ENCODE measurements at places on chromosomes 12 and 14.

GRCh38 chr12:68455691-68456345 lies 123.7 kb upstream of the MDM1 start:
- DNase-seq: no peak

DNA sequence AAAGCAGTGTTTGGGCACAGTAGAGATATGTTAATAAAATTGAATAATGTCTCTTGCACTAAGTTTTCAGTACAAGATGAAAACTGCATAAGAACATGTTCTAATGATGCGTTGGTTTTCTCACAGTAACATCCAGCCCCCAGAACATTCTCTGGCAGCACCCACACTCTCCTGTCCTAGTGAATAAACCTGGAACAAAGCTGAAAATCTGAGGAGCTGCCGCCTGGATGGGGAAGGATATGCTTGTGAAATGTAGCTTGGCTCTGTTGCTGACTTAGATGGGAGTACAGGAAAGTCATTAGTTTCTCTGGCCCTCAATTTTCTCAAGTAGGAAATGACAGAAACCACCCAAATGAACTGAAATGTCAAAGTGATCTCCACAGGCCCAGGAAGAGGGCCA lies 323.8 kb downstream of the APAF1 start:
- DNase-seq: no peak

- peak; percentile 78 for DNase-seq
Observed at GRCh38 chr12:13278249-13278787, 81.8 kb downstream of the EMP1 start.

DNA sequence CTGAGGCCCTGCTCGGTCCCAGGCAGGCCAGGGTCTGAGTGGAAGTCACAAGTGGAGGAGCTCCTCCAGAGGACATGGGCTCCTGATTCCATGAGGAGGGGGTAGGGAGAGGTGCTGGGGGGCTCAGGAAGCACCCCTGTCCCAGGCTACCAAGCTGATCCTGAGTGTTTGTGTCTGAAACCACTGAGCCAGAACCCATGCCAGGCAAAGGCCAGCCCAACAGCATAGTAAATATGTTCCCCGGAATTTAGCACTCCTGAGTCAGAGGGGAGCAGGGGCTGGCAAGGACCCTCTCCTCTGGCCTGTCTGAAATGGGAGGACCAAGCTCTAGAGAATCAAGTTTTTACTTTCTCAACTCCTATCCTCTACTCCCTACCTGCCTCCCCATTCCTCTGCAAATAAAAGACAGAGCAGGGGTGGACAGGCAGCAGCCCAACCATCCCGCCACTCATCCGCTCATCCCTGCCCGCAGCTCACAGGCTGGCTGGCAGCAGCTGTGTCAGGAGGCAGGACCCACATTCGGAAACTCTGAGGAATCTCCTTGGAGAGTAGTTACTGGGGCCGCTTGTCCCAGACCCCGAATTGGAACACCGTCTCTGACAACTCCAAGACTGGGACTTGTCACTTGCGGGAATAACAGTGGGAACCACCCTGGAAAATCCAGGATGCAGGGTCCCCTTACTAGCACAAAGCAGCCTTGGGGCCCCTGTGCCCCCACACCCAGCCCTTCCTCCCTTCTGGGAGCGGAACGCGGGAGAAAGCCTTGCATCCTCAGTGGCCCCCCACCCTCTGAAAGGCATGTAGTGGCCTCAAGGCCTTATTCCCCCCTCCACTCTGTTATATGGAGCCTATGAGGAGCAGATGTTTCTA lies 102.5 kb downstream of the ZFP36L1 start:
- DNase-seq: no peak

GRCh38 chr12:76848132-76848531 lies 30.7 kb downstream of the CSRP2 start:
- DNase-seq: no peak

- DNase-seq: no peak
Observed at GRCh38 chr12:5499566-5500330, 67.8 kb downstream of the NTF3 start.

GRCh38 chr12:68565391-68565903 lies 45.3 kb upstream of the RAP1B start:
- DNase-seq: no peak

- DNase-seq: no peak
Observed at GRCh38 chr14:73884438-73885190, 2.0 kb upstream of the ZNF410 start.

- DNase-seq: no peak
Observed at GRCh38 chr12:26854031-26854390, 21.0 kb upstream of the ITPR2 start.

DNA sequence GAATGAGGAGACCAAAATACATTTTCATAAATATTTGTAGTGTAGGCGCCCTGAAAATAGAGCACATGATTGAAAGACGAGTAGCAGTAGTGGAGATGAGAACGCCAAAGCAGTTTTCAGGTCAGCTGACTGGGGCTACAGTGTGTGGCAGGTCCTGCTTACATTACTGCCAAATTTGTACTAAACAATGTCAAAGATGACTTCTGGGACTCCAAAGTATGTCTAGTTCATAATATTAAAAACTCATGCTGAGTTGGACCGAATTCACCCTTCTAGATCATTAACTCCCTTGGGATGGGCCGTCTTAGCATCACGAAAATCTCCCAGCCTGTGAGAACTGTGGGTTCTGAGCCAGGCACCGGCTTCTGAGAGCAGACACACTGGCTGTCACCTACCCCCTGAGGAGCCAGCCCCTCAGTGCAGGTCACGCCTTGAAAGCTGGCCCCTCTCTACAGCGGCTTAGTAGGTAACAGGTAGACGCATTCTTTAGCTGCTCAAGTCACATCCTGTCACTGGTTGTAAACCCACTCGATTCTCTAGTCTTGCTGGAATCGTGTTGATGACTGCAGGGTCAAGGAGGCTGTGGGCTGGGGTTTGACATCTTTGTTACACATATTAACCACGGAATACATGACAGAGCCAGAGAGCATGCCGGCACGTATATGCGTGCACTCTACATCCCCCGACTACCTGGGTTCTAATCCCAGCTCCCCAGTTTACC lies 210.4 kb downstream of the ETV6 start:
- no peak for DNase-seq

GRCh38 chr12:54258201-54258681 lies 21.7 kb downstream of the CBX5 start:
- no peak for DNase-seq

GRCh38 chr12:75651342-75651695 lies 139.9 kb upstream of the KRR1 start:
- no peak for DNase-seq

- DNase-seq: no peak
Observed at GRCh38 chr12:4665236-4665635, 16.3 kb downstream of the NDUFA9 start.

DNA sequence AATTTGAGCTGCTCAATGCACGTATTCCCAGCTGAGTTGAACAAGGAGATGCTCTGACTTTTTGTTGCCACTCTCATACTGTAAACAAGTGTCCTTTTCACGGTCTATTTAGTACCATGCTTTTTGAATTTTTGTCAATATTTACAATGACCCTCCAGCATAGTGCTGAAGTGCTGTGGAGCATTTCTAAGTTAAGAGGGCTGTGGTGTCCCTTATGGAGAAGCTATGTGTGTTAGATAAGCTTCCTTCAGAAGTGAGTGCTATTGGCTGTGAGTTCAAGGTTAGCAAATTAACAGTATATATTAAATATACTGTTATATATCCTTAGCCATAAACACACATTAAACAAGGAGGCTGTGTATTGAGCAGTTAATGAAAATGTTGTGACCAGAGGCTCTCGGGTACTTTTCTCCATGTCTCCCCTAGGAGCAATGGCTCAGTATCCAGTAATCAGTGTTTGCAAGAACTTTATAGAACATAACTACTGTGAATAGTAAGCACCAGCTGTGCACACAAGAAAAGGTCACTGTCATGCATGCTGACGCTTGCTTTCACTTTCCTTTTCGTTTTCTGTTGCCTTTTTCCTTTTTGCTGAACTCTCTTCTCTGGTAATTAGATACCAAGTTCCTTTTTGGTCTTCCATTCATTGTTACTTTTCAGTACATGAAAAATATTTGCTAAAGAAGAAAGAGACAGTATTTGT lies 187.2 kb upstream of the NEDD1 start:
- DNase-seq: no peak

DNA sequence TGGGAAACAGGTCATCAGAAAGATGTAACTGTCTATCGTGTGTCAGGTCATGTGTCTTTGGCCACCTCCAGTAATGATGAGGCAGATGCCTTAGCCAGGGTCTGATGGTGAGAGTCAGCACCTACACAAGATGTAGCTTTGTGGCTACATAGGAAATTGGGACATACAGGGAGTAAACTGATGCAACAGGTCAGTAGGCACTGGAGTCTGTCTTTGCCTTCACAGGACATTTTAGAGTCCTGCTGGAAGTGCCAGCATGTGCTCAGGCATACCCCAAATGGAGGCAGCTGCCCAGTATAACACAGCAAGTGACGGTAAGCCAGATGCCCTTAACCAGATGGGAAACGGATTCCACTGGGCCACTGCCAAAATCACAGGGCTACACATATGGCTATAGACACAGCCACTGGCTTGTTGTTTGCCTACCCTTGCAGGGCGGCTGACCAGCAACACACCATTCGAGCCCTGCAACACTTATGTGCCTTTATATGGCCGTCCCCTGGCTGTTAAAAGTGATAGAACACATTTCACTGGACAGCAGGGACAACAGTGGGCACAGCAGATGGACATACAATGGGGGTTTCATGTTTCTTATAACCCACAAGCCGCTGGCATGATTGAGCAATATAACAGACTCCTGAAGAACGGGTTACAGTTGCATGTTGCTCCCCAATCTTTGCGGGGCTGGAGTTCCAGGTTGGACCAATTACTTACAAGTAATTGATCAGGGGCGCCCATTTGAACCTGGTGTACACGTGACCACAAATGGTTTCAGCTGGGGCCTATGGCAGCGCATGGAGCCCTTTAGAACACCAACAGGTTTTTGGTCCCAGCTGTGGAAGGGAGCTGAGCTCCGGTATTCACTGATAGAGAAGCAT lies 12.9 kb upstream of the RNASE12 start:
- no peak for DNase-seq

- DNase-seq: no peak
Observed at GRCh38 chr14:104659764-104660523, 29.5 kb upstream of the INF2 start.

DNA sequence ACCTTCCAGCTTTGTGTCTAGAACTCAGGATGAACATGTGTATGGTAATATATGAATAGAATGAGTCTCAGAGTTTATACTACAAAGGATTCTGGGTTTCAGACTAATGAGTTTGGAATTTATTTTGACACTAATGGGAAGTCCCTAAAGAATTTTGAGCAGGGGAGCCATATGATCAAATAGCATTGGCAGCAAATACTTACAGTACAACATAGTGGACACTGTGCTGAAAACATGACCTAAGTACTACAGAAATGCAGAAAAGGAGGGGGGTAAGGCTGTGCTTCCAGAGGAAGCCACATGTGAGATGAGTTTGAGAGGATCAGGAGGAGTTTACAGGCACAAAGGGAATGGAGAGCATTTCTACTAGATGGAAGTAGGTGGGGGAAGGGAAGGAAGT lies 225.8 kb downstream of the C12orf42 start:
- DNase-seq: no peak

GRCh38 chr12:93860668-93861373 lies 183.6 kb downstream of the CRADD start:
- no peak for DNase-seq

GRCh38 chr12:132834181-132834711 lies 5.6 kb upstream of the GOLGA3 start:
- no peak for DNase-seq

DNA sequence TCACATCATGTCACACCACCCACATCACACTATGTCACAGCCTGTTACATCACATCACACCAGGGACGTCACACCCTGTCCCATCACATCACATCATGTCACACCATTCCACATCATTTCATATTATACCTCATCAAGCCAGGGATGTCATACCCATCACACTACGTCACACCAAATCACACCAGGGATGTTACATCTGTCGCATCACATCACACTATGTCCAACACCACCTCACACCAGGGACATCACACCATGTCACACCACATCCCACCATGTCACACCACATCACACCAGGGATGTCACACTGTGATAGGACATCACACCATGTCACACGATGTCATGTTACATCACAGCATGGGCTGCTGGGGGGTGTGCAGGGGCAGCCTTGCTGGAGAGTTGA lies 110.6 kb downstream of the TMEM121 start:
- no peak for DNase-seq

DNA sequence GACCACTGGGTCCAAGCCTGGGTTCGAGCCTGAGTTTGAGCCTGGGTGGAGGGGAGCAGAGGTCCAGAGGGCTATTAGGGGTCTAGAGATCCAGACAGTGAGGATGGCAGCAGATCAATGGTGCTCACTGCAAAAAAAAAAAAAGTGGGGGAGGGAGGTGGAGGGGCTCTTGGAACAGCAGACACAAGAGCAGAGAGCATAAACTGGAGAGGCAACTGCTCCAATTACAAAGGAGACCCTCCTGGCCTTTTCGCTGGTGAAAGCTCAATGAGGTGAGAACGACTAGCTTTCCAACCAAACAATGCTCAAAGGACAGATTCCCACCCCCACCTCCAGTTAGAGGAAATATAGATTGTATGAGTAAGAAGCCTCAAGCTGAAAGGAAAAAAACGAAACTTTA lies 124.2 kb upstream of the TSPAN8 start:
- no peak for DNase-seq

- DNase-seq: no peak
Observed at GRCh38 chr14:77318006-77318553, 2.6 kb downstream of the POMT2 start.

DNA sequence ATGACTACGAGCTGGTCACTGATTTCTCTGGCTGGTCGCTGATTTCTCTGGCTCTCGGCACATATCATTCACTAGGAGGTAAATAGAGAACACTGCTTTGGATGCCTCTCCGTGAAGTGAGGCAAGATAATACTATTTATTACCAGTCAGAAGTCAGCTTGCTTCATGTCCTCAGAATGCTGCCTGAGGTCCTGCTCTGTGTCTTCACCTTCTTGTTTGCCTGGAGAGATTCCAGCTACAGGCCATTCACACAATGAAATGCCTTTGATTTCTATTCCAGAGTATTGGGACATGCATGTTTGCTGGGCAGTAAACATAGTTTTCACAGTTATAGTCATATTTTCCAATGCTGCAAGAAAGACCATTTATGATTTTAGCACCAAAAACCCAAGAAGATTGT lies 106.7 kb downstream of the AEBP2 start:
- no peak for DNase-seq

- DNase-seq: no peak
Observed at GRCh38 chr12:51941011-51941581, 10.4 kb upstream of the ACVR1B start.

DNA sequence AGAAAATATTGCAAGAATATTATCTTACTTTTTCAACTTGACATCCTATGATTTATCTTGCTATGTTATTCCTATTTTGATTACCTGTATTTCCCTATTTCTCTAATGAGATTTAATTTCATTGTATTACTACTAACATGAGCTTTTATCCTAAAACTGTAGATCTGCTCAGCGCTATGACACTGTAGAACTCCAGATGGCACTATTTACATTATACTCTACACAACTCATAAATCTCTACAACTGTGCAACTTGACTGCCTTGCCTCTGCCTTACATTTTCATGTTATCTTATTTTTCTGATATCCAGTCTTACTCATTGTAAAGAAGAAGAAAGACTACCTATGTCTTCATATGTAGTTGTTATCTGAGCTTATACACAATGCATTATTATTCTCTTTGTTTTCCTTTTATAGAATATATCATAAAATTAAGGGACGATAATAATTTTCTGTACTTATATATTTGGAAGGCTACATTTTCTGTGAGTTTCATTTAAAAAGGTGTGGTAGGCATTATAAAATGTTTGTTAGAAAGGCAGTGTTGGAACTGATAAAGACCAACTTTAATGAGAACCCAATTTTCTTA lies 24.1 kb downstream of the NUP37 start:
- DNase-seq: no peak

Data from lower lobe of right lung (tissue), 2 donors.